ENCODE measurements at places on chromosomes 4 and X. TPM values are rescaled to one million over a fixed set of nuclear protein-coding genes. Genes with fewer than 3 reads are reported as not detected.

The TCP11X2 gene
- total RNA-seq: not detected

The ANK2 gene
- total RNA-seq: 88.3 TPM

DNA sequence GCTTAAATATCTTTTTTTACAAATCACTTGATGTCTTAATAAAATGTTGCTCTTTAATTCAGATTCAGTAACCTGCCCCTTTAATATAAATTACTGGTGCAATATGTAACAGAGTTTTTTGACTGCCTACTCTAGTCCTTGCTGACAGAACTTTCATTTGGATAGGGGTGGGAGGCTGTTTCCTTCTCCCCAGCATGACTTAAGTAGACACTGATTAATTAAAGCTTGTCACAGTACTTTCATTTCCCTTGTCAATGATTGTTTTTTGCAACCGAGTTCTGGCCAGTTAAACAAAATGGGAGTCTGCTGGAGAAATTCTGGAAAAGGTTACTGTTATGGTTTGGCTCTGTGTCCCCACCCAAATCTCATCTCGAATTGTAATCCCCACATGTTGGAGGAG, 37.3 kb upstream of the BBS12 start:
- no peak for ATAC-seq

DNA sequence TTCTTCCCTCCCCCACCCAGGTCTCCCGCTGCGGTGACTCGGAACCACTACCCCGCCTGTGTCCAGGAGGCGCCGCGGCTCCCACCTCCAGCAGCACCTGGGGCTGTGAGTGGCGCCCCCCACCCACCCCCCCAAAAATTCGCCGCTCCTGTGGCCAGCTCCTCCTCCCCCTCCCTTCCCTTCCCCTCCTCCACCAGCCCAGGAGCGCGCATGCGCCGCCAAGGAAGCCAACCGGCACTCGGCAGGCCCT, 278 bp downstream of the CLOCK start:
- ATAC-seq: peak; percentile 83

DNA sequence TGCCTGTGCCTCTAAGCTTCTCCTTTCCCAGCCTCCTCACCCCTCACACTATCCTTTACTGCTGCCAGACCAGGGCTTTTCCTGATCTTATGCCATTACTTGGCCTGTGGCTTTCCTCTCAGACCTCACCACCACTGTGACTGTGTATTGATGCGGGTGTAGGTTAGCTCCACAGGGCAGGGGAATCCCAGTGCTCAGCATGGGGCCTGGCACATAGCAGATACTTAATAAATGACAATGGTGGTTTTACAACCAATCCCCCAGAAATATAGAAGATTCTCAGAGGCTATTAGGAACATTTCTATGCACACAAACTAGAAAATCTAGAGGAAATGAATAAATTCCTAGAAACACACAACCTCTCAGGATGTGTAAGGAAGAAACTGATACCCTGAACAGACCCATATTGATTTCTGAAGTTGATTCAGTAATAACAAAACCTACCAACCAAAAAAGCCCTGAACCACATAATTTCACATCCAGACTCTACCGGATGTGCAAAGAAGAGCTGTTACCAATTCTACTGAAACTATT, 129.6 kb upstream of the QRFPR start:
- ATAC-seq: no peak

GRCh38 chr4:87654487-87655044, 4.5 kb downstream of the DMP1 start:
- no peak for ATAC-seq

The KDR gene
- total RNA-seq: 66.9 TPM

- ATAC-seq: no peak
Measured at GRCh38 chrX:133403984-133404383, 11.3 kb downstream of the GPC4 start.

The BEND2 gene
- not detected for total RNA-seq

The HERC5 gene
- 2.2 TPM for total RNA-seq

- ATAC-seq: no peak
Measured at GRCh38 chrX:13859724-13860123, 42.8 kb upstream of the GPM6B start.

DNA sequence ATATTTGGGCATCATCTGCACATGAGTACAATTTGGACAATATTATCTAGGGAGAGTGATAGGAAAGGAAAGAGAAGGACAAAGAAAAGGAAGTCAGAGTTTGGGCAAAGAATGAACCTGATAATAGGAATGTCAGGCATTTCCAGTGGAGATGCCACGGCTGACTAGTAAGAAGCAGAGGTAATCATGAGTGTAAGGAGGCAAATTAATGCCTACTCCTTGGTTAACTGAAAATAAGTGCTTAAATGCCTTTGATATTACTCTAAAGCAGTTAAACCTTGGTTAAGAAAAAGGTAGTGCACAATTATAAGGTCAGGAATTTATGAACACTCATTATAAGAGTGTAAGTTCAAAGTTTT, 99.2 kb upstream of the DDIT4L start:
- ATAC-seq: no peak
